ENCODE measurements at places on chromosomes 12 and 14.

DNA sequence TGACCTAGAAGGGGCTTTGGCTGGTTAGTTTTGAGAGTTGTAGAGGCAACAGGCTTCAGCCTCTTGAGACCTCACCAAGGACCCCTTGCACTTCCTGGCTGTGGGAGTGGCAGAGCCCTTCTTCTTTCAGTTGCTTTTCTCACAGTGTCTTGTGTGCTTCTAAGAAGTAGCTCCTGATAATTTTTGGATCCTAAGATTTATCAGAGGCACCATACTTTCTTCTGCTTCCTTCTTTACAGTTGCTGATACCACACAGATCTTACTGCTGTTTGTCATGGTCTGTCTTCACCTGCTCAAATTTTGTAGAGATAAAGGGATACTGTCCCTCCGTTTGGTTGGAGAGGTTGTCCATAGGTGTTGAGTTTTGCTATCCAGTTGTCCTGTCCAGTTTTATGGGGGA, 33.8 kb downstream of the VRK1 start:
- DNase-seq, result no peak

DNA sequence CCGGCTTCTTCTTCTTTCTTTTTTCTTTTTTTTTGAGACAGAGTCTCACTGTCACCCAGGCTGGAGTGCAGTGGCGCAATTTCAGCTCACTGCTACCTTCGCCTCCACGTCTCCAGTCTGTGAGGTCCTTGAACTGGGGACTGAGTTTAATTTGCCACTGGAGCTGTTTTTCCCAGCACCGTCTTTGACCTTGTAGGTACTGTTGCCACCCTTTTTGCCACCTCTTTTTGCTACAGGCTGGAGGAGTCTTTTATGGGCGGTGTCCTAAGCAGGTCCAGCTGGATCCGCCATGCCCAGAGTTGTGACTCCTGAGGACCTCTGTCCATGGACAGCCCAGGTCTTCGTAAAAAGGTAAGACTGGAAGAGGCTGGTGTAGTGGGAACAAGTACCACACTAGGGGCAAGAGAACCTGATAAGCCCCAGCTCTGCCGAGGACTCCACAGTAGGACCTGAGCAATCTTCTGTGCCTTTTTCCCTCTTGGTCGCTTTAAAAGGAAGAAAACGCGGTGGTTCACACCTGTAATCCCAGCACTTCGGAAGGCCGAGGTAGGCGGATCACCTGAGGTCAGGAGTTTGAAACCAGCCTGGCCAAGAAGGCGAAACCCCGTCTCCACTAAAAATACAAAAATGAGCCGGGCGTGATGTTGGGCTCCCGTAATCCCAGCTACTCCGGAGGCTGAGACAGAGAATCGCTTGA, 946 bp downstream of the RNU4-2 start:
- DNase-seq, result no peak

DNA sequence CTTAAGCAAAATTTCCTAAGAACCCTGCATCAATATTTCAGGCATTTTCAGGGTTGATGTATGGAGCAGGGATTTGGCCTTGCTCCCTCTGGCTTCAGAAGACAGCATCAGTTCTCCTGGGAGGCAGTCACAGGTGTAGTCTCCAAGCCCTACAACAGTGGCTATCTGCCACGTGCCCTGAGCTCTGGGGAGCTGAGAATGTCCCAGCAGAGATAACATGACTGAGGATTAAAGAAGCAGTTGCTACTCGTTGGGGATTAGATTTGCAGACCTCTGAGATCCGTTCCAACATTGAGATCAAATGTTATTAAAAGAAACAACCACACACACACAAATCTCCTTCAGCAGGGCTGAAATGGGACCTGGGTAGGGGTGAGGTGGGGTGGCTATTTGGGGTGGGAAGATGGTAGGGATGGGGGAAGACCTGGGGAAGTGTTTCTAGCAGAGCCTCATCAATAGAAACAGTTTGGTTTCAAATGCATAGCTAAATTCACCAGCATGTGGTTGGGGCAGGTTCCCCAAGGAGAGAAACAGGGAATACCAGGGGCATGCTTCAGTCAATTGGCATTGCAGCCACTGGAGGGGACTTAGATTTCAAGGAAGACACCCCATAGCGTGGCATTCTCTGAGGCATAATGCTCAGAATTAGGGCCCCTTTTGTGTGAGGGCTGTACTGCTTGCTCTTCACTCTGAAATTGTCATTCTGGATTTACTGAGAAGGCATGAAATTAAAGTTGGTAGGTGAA, 15.2 kb upstream of the FAM234B start:
- no peak for DNase-seq

- DNase-seq, result no peak
Observed at GRCh38 chr14:47278233-47278842, 397.1 kb downstream of the MDGA2 start.

- DNase-seq, result no peak
Observed at GRCh38 chr12:16579041-16579440, 26.9 kb downstream of the LMO3 start.

DNA sequence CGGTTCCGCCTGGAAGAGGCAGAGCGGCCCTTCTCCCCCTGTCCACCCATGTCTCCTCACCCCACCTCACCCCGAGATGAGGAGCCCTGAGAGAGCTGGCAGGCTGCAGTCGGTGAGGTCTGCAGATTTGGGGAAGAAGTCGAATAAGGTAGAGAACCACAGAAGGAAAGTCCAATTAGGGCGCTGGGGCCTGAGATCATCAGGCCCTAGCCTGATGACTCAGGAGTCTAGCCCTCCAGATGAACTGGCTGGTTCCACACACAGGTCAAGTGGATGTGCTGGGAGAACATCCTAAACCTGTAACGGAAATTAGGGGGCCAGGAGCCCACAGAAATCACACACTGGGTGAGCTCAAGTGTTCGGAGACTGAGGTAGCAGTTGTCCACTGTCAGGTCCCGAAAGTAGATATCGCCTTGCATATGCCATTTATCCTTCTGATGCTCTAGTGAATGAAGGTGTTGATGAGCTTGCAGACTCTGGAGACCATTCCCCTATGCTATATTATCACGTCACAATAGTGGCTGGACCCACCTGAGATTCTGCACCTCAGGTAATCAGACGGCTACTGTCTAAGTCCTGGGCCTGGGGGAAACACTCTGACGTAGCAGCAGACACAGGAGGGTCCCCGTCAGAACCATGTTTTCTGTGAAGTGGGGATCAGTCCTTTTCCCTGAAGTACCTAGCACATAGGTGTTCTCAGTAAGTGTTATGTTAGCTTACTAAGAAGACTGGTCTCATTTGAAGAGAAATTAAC, 886 bp upstream of the METTL17 start:
- DNase-seq, result no peak

- DNase-seq, result no peak
Observed at GRCh38 chr12:46414591-46415268, 42.2 kb upstream of the SLC38A2 start.

GRCh38 chr14:50342221-50343078, 30.3 kb downstream of the DMAC2L start:
- no peak for DNase-seq

DNA sequence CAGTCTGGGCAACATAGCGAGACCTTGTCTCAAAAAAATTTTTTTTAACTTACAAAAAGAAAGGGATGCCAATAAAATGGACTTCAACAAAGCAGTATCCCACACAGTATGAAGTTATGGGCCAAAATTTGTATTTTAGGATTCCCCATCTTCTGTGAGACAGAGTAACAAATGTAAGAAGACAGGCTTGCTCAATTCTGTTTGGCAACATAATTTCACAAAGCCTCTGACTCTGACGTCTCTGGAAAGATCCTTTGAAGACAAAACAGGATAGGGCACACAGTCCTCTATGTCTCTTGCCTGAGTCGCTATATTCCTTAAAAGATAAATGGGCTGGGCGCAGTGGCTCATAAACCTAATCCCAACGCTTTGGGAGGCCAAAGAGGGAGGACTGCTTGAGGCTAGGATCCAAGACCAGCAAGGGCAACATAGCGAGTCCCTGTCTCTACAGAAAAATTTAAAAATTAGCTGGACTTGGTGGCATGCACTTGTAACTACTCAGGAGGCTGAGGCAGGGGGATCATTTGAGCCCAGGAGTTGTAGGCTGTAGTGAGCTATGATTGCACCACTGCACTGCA, 1.1 kb upstream of the HOMEZ start:
- no peak for DNase-seq

DNA sequence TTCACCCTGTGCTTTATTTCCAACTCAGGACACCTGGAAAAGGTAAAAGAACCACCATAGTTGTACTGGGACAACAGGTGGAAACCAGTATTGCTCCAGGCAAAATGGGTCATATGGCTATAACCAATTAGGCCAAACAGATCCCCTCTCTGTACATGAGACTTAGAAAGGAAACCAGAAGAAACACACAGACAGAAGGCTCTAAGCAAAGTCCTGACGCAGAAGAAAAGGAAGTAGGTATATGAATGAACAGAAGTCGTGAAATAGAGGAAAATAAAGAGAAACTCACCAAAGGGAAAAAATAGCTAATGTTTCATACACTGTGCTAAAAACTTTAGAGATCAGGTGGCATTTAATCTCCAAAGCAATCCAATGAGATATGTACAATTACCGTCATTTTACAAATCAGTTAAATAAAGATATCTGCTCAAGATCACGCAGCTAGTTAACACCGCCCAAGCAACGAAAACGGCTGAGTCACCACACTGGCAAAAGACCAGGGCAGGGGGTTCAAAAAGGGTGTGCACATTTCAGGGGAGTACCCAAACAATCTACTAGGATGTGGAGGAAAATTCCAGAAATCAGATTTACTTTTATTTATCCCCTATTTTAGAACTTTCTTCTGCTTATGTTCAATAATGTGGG, 82.3 kb downstream of the ITPR2 start:
- DNase-seq, result no peak

DNA sequence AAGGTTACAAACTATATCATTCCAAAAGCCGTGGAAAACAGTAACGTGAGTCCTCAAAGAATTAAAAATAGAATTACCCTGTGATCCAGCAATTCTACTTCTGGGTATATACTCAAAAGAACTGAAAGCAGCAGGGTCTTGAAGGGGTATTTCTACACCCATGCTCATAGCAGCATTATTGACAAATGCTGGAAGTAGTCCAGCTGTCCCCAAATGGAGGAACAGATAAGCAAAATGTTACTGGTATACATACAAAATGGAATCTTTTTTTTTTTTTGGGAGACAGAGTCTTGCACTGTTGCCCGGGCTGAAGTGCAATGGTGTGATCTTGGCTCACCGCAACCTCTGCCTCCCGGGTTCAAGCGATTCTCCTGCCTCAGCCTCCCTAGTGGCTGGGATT, 32.9 kb downstream of the ADIPOR2 start:
- DNase-seq, result no peak

DNA sequence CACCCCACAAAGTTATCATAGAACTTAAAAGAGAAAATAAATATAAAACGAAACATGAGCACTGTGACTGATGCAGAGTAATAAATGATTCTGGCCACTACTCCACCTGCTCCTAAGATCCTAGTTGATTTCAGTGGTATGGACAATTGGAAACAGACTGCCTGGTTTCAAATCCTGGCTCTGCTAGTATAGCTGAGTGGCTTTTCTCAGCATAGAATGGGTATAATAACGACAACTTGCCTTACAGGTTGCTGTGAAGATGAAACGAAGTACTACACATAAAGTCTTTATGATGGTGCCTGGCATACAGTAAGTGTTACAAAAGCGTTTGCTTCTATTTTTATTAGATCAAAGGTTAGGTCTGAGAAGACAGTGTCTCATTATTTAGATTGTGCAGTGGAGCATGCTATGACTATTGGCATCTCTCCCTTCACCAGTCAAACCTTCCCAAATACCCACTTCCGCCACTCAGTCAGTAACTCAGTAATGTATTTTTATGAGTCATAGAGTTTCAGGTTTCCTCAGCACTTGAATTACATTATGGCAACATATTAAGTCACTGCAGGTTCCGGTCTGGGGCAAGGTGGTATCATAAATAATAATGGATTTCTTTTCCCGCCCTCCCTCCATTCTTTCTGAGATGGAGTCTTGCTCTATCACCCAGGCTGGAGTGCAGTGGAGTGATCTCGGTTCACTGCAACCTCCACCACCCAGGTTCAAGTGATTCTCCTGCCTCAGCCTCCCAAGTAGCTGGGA, 29.7 kb upstream of the NR2C1 start:
- no peak for DNase-seq

- no peak for DNase-seq
Observed at GRCh38 chr14:68084256-68084655, 264.7 kb downstream of the RAD51B start.

- peak; percentile 43 for DNase-seq
Observed at GRCh38 chr12:92143686-92144630, 1.7 kb downstream of the BTG1 start.

- DNase-seq, result no peak
Observed at GRCh38 chr12:15575671-15576541, 213.3 kb downstream of the EPS8 start.

DNA sequence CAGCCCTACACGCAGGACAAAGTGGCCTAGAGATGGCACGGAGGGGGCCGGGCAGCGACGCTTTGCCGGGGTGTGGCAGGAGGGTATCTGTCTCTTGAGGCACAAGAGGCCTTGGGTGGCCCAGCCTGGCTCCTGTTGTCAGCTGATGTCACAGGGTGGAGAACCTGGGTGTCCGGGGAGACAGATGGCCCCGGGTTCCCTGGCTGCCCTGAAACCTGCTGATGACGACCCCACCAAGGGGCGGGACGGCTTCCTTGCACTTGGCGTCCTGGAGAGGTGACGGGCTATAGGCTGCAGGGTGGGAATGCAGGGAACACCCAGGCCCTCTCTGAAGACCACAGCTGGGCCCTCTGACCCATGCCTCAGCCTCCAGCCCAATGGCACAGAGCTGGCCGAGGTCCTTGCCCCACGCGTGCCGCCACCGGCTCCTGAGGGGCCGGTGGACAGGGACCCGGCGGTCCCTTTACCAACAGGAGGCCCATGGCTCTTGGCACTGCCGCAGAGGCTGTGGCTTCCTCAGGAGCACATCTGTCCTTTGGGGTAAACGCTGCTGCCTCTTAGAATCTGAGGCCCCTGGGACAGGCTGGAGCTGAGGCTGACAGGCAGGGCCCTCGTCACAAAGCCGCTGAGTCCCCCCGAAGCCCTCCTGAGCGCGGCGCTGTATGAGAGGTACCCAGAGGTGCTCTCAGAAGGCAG, 16.4 kb downstream of the TRMT61A start:
- no peak for DNase-seq

GRCh38 chr12:131965073-131965472, 15.3 kb downstream of the EP400 start:
- DNase-seq, result no peak

- no peak for DNase-seq
Observed at GRCh38 chr14:32618991-32619390, 289.9 kb downstream of the AKAP6 start.

DNA sequence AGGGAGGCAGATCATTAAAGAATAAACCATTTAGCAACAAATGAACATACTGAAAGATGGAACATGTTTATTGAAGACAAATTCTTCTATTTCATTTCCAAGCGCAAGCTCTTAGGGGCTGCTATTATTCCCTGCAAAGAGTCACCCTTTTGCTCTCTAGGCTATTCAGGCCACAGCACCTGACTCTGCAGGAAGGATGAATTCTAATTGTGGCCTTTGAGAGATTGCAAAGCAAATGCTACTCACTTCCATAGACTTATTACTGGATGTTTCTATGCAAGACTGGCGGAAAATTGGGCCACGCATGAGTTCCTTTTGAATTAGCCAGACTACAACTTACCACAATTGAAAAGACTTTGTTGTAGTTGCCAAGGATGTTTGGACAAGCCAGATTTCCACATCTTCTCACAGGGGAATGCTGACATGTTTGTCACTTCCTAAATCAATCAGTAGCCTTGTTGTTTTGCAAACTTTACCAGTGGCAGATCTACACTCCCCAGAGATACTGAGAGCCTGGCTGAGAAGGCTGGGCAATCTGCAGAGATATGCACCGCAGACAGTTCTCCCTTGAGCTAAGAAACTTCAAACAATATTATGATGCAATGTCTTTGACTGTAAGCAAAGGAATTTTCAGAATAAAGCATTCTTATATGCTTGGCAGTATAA, 334.3 kb upstream of the SYT1 start:
- DNase-seq, result no peak
